Stimulated activated CD4-positive, alpha-beta T cell treated with anti-CD3 and anti-CD28 coated beads, Interleukin-15, amount 100 ng/mL, for 24 hours (primary cell): ENCODE measurements at places on chromosomes 11 and 22.
A peak's percentile ranks its signal among the peaks of the same experiment; 100 is the strongest.

DNA sequence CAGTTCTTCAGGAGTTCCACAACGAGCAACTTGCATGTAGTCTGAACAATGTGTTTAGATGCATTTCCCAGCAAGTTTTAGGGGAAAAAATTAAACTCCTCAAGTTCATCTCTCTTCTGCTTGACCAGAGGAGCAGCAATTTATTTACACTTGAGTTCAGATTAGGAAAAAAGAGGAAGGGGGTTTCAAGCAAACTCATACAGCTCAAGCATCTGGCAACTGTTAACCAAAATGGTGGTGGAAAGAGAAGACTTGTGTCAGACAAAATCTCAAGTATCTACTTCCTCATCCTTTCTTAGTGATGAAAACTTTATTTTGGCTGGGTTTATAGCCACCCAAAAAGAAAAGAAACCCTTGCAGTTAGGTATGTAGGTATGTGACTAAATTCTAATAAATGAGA is 29.1 kb upstream of the PICALM start:
- no peak for DNase-seq

DNA sequence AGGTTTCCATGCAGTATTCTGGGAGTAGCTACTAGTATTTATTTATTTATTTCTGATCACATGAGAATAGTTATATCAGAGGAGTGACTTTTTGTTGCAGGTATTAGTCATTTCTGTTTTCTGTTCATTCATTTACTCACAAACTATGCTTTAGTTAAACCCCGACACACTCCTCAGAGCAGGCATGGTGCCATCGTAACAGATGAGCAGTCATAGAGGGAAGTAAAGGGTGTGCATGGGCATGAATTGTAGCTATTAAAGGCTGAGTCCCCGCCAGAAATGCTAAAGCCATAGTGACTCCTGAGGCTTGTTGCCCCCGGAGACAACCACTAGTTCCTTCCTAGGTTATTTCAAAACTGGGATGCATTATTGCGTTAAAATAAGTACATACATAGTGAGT is 10.6 kb downstream of the JHY start:
- no peak for DNase-seq

DNA sequence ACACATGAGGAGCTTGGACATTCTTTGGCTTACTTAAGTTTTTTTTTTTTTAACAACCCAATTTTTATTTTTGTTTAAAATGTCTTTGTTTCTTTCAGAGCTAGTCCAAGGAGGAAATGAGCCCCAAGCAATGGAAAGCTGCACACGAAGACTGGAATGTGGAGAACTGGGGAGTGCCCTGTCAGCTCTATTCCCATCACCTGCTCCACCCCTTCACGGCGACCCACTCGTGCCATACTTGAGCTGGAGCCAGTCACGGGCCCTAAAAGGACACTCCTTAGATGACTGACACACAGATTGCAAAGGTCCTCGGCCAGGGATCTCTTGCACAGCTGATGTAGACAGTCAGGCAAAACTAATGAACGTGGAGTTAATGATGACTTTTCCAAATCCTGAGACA is 10.6 kb upstream of the SLC25A18 start:
- DNase-seq: no peak

- DNase-seq: no peak
Measured at GRCh38 chr22:44028091-44028490, 4.0 kb downstream of the PARVB start.

- DNase-seq: peak; percentile 73
Measured at GRCh38 chr11:116691771-116692177, 81.0 kb downstream of the BUD13 start.

GRCh38 chr22:23533771-23534191 is 46.3 kb downstream of the IGLL1 start:
- DNase-seq: no peak

DNA sequence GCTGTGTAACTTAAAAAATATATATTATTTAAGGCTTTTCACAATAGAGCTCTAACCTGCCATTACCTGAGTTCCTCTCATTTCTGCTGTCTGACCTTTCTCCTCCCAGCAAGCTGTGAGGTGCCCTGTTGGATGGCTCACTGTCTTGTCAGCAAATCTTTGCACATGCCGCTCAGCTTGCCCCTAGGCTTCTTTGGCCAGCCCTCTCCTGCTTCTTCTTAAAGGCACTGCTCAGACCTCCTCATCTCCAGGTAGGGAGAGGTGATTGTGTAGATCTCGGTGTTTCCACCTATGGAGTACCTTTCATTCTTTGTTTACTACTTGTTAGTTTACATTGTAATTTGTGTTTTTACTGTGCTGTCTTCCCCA is 96.5 kb downstream of the EXT2 start:
- no peak for DNase-seq

DNA sequence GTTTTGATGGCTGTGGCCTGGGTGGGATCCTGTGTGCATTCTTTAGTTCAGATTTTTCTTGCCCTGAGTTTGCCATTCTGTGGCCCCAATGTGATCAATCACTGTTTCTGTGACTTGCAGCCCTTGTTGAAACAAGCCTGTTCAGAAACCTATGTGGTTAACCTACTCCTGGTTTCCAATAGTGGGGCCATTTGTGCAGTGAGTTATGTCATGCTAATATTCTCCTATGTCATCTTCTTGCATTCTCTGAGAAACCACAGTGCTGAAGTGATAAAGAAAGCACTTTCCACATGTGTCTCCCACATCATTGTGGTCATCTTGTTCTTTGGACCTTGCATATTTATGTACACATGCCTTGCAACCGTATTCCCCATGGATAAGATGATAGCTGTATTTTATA is 620 bp downstream of the OR4C16 start:
- no peak for DNase-seq

GRCh38 chr22:39234867-39235687 is 9.7 kb downstream of the PDGFB start:
- DNase-seq: no peak

GRCh38 chr11:88384004-88384668 is 46.6 kb upstream of the CTSC start:
- no peak for DNase-seq

GRCh38 chr22:17705951-17706900 is 67.7 kb downstream of the BCL2L13 start:
- peak; percentile 64 for DNase-seq

DNA sequence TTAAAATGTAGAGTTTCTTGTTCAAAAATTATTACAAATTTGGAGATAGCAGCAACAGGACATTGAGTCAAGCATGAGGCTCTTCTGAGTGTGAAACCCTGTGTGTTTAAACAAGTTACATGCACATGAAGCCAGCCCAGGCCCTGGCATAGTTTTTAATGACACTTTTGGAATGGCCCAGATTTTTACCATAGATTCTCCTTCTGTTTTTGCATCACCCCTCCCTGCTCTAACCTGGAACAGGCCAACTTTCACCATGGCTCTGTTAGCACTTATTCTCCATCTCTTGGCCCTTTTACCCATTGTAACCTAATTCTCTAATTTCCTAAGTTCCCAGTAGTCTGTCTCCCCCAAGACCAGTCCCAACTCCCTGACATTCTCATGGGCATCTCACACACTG is 63.1 kb upstream of the PRSS23 start:
- no peak for DNase-seq

DNA sequence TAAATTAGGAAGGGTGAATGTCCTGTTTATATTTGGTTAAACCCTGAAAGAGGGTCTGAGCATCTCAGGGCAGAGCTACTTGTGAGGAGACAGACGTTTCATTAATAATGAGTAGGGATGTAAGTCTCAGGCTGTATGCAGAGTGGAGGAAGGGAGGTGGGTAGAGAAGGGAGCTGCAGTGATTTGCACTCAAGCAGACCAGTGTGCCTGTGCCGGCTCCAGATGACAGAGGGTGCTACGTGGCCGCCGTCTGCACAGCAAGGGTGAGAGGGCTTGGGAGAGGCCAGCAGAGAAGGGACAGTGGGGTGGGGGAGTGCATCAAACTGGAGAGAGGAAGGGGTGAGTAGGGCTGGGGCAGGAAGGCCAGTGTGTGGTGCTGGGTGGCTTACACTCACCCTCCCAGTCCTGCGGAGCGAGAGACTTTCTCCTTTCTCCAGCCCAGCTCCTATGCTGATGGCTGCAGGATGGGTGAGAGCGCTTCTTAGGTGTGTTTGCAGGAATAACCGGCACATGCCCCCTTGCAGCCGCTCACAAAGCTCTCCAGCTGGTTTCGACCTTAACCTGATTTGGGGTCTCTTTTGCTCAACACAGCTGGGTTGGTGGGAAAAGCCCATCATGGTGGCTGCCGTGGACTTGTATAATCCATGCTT is 130.6 kb downstream of the ST3GAL4 start:
- no peak for DNase-seq

GRCh38 chr11:133889188-133889587 is 43.9 kb upstream of the SPATA19 start:
- no peak for DNase-seq

DNA sequence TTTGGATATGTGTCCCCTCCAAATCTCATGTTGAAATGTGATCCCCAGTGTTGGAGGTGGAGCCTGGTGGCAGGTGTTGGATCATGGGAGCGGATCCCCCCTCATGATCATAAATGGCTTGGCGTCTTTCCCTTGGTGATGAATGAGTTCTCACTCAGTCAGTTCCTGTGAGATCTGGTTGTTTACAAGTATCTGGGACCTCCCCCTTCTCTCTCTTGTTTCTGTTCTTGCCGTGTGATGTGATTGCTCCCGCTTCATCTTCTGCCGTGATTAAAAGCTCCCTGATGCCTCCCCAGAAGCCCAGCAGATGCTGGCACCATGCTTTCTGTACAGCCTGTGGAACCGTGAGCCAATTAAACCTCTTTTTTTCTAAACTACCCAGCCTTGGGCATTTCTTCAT is 102.2 kb downstream of the SEZ6L start:
- no peak for DNase-seq

DNA sequence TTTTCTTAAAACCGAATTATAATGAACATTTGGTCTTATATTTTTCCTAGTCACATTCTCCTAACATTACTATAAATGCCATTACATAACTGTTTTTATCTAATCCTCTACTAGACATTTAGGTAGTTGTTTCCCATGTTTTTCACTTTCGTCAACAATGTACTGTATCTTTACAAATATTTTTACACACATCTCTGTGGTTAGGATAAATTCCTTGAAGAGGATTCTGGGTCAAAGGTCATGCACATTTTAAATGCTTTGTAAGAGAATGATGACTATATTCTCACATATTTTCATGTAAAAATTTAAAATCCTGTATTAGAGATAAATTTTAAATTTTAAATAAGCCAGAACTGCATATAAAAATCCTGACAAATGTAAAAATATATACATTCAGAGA is 61.3 kb upstream of the CLNS1A start:
- DNase-seq: no peak

DNA sequence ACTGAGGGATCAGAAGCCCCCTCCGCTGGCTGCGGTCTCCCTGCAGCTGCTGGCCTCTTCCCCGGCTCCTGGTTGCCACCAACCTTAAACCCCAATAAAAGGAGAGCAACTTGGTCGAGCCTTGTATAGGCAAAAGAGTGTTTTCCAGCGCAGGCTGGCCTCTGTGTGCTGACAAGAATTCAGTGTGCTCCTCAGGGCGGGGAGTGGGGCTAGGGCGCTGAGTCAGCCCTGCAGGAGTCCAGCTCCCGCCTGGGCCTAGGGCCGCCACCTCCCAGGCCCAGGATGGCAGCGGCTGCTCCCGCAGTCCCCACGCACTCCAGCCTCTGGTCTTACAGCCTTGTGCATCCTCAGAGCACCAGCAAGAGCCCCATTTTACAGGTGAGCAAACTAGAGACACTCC is at the start of gene SHISAL1:
Gene SHISAL1, minus strand, starts transcription at position 186 of the 400 bp plus-strand sequence. CDS start 12,006 bp downstream, outside the sequence.
- DNase-seq: no peak

- no peak for DNase-seq
Measured at GRCh38 chr22:46445771-46446420, 91.5 kb downstream of the CELSR1 start.

DNA sequence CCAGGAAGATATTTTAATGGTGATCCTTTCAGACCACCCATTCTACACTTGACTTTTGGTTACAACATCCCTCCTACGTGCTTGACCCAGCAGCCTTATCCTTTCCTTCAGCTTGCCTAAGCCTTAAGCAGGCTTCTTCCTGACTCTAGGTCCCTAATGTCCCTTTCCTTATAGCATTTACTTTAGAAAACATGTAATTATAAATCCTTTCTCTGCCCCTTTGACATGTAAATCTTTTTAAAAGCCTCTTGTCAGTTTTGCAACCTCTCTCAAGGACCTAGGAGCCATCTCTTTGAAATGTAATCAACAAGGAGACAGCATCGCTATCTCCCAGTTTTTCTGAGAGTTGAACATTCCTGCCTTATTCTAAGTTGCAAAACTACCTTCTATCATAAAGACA is 1255.2 kb downstream of the LRRC4C start:
- DNase-seq: no peak

GRCh38 chr11:100870138-100870537 is 183.1 kb downstream of the ARHGAP42 start:
- no peak for DNase-seq

DNA sequence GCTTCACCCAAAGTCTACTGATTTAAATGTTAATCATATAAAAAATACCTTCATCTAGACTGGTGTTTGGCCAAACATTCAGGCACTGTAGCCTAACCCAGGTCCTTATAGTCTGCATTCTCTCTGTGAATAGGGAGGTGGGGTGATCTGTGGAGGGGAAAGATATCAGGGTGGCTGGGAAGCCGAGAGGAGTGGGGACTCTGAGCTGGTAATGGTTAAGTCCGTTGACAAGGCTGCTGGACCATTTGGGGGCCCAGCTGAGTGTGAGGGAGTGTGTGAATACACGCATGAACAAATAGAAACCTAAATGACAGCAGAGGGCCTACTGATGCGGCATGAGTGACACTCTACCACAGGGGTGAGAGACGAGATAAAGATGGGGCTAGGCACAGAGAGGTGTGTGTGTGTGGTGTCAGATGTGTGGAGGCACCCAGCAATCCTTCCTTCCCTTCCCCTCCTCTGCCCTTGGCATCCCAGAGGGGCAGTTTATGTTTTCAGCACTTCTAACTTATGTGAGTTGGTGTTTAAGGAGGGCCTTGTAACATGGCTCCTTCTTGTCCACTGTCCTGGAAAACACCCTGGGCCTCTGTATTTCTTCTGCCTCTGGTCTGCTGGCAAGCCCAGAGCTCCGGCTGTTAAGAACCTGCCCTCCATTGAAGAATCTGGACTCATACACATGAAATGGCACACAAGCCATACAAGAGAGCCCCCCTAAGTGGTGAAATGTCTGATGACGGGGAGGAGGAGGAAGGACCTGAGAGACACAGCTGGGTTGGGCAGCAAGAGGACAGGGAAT is 249.1 kb upstream of the TBCEL start:
- DNase-seq: no peak

GRCh38 chr11:130478204-130478701 is 29.8 kb downstream of the ADAMTS15 start:
- DNase-seq: no peak
